CD4-positive, alpha-beta T cell treated with Interleukin-2 at 100 ng/mL for 4 hours (primary cell): ENCODE measurements at places on chromosomes 7 and 10.

DNA sequence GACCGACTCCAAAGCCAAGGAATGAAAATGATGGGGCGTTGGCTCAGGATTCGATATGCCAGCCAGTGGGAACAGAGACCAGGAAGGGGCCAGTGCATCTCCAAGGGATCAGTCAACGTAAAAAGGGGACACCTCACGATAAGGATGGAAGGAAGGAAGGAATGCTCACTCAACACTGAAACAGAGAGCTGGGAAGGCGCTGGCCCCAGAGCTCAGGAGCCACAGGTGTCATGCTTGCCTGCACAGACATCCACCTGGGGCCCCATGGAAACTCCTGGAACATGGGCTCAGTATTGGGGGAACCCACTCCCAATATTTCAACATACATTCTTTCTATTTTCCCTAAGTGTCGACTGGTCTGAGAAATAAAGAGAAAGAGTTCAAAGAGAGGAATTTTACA, 5.3 kb downstream of the MMRN2 start:
- DNase-seq: no peak

GRCh38 chr10:112360308-112361270, 13.3 kb upstream of the ACSL5 start:
- no peak for DNase-seq

GRCh38 chr7:120955577-120956149, 5.1 kb downstream of the ING3 start:
- no peak for DNase-seq

- peak; percentile 6 for DNase-seq
These were observed 561 bp downstream of the SHTN1 start for GRCh38 chr10:117004227-117005025.

DNA sequence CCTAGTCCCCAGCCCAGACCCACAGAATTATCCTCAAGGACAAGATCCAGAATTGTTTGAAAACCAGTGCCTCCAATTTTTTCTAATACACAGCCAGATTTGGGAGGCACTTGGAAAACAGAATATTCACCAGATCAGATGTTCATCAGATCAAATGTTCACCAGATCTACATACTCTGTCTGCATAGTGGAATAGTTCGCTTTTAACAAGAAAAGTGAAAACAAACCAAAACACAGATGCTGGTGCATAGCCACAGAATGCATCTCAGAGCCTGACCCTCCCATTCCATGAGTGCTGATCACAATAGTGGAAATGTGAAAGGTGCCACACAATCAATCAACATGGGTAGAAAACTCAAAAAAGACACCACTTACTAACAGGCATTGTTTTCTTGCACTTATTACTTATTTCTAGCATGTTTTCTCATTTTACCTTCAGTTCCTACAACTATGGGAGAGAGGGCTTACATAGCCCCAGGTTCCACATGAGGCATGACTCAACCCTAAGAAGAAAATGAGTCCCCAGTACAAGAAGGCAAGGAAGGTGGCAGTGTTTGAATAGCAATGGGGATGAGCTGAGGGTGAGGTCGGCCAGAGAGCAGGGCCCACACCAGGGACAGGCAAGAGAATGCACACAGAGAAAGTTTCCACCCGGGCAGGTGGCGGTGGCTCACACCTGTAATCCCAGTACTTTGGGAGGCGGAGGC, 432.7 kb upstream of the NFE2L3 start:
- no peak for DNase-seq

DNA sequence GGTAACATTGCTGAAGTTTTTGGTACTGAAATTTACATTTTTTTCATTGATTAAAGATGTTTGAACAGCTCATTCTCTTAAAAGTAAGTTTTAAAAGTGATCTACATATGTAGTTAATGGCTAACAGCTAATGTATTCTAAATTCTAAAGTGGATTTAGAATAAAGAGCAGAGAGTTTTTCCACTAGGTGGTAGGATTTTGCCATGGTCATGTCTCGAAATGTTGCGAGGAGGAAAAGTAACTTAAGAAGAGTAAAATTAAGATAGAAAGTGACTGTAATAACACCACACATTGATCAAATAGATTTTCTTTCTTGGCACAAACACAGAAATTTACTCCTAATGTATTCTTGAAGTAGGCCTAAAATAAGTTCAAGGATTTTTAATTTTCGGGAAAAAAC, 19.8 kb downstream of the LSMEM1 start:
- DNase-seq: no peak

GRCh38 chr10:97721871-97722780, 8.6 kb downstream of the MARVELD1 start:
- no peak for DNase-seq

DNA sequence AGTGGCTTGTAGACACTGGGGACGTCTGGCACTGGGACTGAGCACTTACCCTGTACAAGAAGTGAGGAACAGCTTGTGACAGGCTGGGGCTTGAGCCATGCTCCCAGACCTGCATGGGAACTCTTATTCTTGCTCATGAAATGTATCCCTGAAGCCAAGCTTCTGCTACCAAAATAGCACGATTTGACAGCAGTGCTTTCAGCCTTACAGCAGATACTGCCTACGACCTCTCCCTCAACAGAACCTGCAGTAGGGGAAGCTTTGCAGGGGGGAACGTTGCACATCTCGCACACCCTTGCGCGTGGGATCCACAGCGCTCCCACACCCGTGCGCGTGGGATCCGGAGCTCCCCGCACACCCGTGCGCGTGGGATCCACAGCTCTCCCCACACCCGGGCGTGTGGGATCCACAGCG, 88.0 kb downstream of the CREM start:
- no peak for DNase-seq

GRCh38 chr10:123665491-123666286, 466 bp upstream of the GPR26 start:
- no peak for DNase-seq

GRCh38 chr7:24869572-24869971, 110.4 kb downstream of the OSBPL3 start:
- DNase-seq: no peak

DNA sequence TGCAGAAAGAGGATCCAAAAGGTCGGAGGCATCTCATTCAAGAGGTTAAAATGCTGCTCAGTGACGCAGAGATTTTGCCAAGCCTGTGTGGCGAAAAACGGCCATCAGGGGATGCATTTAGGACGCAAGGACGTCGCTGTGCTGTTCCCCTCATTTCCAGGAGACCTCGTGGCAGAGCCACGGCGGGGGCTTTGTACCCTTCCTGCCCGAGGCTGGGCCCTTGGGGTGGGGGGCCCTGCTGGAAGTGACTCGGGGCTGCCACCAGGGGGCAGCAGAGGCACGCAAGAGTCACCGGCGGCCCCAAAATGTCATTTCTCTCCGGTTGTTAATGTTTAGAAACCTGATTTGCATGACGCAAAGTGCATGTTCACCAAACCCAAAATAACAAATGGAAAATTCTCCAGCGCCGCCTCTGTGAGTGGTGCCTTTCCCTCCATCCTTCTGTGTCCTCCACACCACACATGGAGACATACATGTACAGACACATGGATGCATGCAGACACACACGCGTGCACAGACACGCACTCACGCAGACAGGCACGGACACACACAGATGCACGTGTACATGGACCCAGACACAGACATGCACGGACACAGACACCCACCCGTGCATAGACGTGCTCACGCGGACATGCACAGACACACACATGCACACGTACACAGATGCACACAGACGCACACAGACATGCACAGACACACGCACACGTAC, 51.0 kb upstream of the NKX6-2 start:
- peak; percentile 11 for DNase-seq

DNA sequence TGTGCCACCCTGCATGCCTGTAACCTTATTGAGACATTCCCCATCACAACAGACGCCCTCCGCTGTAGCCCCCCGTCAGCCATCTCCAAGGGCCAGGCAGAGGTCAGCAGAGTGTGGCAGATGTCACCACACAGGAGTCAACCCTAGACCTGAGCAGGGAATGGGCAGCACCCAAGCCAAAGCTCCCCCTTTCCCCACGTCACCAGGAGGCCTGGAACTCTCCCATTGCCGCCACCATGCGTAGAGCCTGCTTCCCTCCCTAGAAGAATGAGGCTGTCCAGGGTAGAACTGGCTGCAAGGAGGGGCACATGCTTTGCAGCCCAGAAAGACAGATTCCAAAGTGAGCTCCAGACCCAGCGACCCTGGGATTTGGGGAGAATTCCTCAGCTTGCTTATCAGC, 342.9 kb downstream of the TNS3 start:
- no peak for DNase-seq

DNA sequence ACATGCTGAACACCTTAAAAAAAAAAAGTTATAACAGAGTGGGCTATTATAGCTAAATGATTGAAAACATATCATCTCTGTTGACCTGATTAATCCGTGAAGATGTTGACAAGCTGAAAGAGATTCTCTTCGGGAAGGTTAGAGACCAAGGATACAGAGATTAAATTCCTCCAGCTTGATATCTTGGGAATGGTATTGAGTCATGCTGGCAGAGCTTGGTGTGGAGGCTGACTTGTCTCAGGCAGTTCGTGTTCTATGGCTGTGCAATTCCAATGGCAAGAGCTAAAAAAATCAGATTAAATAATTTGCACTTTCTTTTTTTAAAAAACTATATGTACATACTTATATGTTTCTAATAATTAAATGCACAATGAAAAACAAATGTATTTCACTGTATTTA, 24.9 kb upstream of the CACNA2D1 start:
- DNase-seq: no peak

DNA sequence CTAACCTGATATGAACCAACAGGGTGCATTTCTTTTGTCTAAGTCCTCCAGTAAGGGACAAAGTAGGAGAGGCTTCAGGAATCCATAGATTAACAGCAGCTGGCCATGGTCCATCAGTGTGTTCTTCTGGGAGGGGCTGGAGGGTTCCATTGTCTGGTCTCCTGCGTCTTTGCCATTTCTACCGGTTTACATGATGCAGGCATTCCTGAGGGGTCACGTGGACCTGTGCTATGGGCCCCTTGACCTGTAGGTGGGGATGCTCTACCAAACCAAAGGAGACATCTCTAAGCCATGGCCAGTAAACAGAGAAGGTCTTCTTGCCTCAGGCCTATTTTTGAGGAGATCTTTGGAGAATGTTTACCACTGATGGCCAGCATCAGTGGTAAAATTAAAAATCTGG, 28.7 kb upstream of the HABP2 start:
- no peak for DNase-seq

DNA sequence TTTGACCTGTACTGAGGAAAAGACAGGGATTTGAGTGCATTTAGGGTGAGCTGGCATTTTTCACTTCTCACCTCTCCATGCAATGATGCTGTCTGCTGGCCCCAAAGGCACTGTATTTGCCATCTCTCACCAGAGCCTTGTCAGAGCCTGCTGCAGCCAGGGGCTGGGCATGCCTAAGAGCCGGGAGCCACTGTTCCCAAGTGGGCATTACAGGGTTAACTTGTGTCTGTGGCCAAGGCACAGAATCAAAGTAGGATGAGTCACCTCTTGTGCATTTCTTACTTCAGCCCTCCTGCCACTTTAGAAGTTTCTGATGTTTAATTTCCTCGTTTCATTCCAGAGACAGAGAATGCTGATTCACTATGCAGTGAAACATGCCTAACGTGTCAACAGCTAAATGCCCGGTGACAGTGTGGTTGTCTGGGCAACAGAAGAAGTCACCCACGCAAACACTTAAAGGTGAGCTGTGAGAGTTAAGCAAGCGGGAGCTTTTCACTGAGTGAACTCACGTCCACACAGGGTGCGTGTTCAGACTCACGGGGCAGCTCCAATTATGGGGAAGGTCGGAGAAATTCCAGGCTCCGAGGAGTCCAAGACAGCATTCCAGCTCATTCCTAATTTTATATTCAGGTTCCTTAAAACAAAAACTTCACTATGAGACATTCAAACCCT, 57.1 kb upstream of the IGFBP3 start:
- no peak for DNase-seq

- DNase-seq: no peak
These were observed 89.1 kb upstream of the HABP2 start for GRCh38 chr10:113463777-113464176.

DNA sequence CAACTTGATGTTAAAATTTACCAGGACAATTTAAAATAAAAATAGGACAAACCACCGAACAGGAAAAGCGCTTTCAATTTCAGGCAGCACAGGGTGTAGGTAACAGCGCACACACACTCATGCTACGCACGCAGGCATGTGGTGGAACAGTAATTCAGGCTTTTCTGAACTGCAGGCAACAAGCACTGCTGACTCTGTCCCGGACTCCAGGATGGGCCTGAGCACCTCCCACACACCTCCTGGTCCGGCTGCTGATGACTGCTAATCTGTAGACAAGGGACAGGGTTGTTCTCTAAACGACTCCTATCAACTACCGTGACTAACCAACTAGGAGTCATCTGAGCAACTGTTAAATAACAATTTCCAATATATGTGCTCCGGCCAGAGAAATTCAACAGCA, 192.6 kb upstream of the FRMD4A start:
- no peak for DNase-seq

- no peak for DNase-seq
These were observed 219.2 kb downstream of the ETV1 start for GRCh38 chr7:13770305-13770704.

GRCh38 chr7:140217750-140218501, 41.1 kb upstream of the KDM7A start:
- no peak for DNase-seq

DNA sequence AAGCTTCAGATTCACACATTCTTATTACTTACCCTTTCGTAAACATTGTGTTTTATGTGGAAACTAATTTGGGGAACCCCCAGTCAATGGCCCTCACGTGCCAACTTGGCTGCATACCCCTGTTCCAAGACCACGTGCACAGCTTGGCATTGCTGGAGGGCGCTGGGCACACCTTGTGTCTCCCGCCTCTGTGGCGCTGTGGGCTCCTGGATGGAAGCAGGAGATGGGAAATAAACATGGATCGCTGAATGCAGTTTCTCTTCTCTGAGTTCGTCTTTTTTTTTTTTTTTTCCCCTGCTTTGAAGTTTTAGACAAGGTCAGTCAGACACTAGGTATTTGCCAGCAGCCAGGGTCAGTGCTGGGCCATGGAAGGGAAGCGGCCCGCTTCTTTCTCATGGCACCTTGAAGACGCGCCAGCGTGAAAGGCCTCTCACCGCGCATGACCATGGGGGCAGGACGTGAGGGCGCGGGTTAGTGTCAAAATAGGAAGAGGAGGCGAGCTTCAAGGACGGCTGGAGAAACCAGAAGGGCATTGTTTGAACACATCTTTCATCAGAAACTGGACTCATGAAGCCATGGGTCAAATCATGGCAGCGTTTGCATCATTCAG, 27.3 kb downstream of the BNIP3 start:
- no peak for DNase-seq

- no peak for DNase-seq
These were observed 276.2 kb upstream of the KLF14 start for GRCh38 chr7:131010029-131010716.

DNA sequence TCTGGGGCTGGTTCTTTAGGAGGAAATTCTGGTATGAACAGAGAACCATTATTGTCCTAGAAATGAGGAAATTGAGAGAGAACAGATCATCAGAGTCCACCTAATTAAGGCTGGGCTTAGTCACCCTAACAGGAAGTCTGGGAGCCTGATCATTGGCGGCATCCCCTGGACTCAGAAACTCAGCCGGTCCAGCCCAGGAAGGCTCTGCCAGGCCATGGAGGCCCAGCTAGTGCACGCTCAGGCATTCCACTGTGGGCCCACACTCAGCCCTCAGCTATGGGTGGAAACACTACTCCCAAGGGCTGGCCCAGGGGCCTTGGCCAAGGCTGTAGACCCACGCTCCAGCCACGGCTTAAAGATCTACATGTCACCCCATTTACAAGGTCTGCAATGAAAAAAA, 109.2 kb downstream of the PTPN20 start:
- DNase-seq: no peak

GRCh38 chr7:114939484-114940097, 17.7 kb downstream of the MDFIC start:
- peak; percentile 36 for DNase-seq
